ENCODE measurements at places on chromosomes 2 and 18.

DNA sequence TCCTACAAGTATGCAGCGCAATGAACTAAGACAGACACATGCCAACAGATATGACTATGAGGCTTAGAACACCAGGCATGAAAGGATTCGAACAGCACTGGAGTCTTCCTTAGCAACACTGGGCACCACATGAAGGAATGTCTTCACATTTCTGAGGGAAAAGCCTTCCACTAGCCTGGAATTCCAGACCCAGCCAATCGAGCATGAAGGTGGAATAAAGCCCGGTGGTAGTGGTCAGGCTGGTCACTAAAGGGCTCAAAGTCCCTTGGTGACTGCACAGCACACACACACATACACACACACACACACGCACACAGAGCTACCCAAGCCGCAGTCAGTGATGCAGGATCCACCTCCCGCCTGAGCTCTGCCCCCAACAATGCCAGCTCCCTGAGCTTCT, 19.7 kb upstream of the SFXN5 start:
- no peak for DNase-seq

- DNase-seq, result no peak
These were observed 16.2 kb downstream of the MSH6 start for GRCh38 chr2:47799031-47799609.

DNA sequence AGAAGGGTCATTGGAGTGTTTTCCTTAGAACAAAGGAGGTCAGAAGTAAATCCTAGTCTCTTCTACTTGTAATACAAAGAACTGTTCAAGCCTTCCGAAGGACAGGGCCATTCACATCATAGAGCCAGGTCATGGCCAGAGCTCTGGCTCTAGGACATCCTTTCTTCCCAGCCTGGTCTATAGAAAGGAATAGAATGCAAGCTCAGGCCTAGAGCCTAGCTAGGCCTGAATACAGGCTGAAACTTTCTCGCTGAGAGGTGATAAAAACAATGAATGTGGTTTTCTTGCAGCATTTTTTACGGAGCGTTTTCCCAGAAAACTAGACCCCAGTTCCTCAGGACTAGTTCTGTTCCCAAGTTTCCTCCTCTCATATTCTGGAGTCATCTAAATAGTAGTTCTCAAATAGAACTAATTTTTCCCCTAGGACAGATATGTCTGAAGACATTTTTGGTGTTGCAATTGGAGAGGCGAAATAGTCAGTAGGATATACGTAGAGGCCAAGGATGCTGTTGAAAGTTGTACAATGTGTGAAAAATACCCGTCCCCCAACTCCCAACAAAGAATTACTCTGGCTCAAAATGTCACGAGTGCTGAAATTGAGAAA, 6.8 kb downstream of the UGT1A6 start:
- DNase-seq, result no peak

DNA sequence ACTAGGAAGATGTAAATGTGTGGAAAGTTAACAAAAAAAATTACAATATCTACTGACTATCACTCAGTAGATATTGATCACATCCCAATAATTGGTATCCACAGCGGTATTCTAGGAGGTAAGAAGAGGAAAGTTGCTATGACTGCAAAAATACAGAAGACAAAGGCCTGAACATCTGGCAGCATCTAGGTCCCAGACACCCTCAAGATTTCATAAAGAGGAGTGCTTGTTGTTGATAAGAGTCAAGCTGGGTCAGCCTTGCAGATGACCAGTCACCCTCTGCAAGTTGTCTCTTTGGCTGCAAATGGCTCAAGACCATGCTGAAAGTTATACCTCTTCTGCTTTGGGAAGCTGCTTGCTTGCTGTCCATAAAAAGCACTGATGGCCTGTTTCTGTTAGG, 228.4 kb upstream of the FBXO11 start:
- no peak for DNase-seq

DNA sequence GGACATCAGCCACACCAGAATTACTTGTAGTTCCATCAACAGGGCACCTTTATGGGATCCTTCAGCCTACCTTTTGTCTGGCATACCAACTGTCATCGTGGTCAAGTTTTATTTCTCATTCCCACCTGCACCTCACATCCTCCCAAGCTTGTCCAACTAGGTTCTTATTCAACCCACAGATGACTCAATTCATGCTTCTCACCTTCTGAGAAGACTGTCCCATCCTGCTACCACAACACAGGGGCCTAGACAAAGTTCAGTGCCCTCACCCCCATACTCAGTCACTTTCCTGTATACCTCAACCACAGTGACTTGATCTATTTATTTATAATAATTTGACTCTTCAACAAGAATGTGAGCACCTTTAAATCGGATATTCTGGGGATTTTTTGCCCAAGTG, 114.4 kb upstream of the ACVR1C start:
- no peak for DNase-seq

GRCh38 chr2:179305125-179305524, 40.5 kb upstream of the SESTD1 start:
- DNase-seq, result no peak

DNA sequence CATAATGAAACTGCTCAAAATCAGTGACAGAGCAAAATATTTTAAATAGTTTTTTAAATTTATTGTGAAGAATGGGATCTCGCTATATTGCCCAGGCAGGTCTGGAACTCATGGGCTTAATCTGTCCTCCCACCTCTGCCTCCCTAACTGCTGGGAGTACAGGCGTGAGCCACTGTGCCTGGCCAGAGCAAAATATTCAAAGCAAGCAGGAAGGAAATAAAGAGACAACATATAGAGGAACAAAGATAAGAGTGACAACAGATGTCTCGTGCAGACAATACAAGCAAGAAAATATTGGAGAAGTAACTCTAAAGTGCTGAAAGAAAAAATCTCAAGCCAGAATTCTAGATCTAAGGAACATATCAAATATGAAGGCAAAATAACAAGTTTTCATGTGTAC, 5.0 kb upstream of the SCLY start:
- DNase-seq, result no peak

- no peak for DNase-seq
These were observed 388.1 kb upstream of the SLC14A2 start for GRCh38 chr18:45227001-45227742.

DNA sequence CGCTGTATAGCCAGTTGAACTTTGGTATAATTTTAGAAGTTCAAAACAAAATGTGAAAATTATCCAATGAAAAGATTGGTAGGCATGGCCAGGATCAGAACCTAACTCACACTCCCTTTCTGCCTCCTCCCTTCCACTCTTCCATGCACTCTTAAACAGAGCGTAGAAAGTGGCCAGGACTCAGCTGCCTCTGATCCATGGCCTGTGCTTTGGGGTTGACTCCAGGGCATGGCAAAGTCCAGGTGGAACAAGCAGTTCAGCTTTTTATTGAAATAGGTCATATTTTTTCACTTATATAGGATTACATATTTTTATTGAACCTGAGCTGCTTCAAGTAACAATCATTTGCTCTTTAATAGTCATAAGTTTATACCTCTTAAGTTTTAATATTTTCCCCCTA, 26.2 kb downstream of the INPP1 start:
- DNase-seq, result no peak
